Fibroblast of pulmonary artery (primary cell): ENCODE measurements at places on chromosomes 16 and 17.

DNA sequence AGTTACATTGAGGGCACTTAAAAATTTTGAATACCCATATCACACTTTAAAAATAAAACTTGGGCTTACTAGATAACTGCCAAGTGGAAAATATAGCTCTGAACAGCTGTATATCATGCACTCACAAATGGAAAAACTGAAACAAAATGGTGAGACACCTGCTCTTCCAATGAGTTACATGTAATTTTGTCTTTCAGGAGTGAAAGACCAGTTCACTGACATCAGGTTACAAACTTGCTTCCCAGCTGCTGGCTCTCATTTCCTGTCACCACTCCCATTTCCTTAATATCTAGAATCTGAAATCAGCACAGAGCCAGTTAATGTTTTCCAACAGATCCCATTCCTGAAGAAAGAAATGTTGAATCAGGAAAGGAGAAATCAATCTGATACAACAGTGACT lies 10.8 kb downstream of the CSNK2A2 start:
- DNase-seq, result peak; percentile 31

DNA sequence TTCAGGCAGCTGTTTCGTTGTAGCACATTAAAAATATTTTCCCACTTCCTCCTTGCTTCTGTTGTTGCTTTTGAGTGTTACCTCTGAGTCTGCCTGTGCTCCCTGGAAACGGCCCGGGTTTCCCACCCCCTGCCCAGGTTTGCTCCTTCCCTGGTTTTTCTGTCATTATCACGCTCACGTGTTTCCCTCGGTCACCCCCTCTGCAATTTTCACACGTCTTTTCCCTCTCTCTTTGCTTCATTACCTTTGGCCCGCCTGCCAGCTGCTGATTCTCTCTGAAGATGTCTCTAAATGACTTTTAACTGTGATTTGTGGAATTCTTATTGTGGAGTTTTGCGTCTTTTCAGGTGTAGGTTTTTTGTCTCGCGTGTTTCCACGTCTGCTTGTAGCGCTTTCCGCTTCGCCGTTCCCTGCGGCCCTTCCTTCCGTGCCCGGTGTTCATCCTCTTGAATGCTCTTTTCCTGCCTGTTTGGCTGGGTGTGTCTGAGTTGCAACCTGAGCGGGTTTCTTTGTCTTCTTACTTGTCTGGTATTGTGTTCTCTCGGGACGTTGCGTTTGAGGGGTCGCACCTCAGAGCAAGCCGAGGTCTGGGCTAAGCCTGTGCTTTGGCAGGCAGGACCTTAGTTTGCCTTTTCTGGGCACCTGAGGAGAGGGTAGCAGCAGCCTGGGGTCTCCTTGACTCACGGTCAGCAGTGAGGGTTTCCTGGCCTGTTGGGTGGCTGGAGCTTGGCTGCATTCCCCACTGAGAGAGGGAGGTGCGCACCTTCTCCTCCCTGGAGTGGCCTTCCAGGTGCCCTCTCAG lies 96.3 kb upstream of the ZNF750 start:
- DNase-seq, result no peak

DNA sequence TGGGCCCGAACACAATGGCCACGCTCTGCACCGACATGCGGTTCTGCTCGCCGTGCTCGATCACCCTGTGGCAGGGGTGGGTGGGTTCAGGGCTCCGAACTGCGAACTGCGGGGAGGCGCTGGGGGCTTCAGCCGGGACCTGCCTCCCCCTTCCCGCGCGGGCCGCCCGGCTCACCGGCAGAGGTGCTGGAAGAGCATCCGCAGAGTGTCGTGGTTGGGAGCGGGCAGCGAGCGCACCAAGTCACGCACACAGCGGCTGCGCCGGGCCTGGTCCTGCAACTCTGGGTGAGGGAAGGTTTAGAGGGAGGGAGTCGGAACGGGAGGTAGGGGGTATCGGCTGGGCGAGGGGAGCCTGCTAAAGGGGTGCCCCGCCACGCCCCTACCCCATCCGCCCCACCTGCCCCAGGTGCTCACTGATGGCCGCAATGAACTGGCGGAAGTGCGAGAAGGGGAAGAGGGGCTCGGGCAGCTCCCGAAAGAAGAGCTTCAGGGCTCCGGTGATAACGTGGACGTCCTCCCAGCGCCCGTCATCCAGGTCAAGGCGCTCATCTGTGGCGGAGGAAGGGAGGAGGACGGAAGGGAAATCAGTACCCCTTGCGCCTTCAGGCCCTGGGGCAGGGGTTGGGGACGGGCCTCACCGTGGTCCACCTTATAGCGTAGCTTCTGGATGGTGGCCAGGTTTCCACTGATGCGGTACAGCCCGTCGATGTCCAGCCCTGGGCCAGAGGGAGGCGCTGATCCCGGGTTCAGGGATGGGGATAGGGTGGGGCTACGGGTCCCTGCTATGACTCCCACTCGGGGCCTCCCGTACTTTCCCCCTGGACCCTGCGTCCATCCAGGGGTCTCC lies 36.9 kb downstream of the ARHGAP27 start:
- DNase-seq, result no peak

- no peak for DNase-seq
Observed at GRCh38 chr17:21500064-21500463, 123.9 kb downstream of the KCNJ12 start.

- DNase-seq, result no peak
Observed at GRCh38 chr17:28385037-28385400, 13.5 kb downstream of the SARM1 start.

- no peak for DNase-seq
Observed at GRCh38 chr17:58873926-58874325, 118.3 kb downstream of the PPM1E start.

DNA sequence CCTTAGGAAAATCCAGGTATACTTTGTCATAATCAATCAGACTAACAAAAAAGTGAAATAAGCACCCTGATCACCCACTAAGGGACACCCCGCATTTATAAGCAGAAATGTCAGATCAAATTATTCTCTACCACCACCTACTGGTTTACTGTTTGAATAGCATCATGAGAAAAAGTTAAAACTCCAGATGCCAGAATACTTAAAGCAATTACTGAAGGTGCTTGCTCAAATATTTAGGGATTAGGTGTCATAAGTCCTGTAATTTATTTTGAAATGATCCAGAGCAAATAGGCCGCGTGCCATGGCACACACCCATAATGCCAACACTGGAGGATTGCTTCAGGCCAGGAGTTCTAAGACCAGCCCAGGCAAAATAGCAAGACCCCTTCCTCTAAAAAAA lies 2.3 kb downstream of the TOP2A start:
- DNase-seq, result peak; percentile 70

DNA sequence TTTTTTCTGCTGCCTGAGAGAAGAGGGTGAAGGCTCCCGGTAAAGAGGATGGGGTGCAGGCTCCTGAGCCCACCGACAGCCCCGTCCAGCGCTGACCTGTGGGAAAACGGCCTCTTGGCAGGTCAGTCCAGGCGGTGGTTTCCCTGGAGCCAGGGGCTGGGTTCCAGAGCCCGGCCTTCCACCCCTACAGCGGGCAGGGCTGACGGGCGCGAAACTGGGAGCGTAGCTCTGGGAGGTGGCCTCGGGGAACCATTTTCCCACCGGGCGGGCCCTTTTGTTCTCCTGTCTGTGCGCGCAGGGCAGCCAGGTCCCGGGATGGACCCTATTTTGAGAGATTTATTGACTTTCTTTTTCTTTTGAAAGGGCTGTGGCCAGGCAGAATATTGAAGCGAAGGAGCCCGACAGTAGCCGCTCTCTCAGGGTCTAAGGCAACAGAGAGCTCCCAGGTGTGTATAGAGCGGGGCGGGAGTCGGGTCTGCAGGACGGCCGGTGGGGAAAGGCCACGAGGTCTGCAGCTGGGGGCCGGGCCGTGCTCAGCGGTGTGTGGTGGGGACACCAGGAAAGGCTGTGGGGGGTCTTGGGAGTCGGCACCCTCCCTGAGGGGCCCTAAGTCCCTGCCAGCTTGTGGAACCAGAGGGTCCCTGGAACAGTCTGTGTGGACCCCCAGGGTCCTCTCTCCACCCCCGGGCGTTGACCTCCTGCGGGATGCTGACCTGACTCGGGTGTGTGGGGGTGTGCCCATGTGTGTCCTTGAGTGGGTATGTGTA lies 32.3 kb downstream of the METRNL start:
- no peak for DNase-seq

DNA sequence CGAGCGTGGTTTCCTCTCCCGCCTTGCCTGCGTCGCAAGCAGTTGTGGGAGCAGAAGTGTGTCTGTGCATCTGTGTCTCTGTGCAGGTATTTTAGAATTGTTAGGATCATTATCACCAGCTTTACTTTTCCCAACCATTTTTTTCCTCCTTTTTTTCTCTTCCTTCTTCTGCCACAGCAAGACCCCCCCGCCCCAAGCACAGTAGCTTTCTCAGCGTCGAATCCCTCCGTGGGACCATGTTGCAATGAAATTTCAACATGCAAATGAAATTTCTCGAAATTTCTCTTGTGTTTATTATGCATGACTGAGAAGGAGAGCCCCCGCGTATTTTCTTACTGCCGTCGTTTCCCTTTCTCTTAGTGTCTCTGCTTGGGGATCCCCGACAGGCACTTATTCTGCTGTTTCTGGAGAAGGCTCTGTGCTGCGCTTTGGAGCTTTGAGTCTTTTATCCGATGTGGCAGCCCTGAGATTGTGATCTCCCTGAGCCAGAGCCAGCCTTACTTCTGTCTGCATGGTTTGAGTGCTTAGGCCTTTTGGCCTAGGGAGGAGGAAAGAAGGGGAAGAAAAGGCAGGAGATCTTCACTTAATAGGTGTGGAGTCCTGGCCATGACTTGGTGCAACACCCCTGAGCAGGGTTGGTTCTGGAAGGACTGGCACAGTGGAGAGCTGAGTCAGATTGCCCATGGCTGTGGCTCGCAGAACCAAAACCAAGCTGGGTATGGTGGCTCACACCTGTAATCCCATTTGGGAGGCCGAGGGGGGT lies 5.0 kb downstream of the ARMC7 start:
- DNase-seq, result no peak

DNA sequence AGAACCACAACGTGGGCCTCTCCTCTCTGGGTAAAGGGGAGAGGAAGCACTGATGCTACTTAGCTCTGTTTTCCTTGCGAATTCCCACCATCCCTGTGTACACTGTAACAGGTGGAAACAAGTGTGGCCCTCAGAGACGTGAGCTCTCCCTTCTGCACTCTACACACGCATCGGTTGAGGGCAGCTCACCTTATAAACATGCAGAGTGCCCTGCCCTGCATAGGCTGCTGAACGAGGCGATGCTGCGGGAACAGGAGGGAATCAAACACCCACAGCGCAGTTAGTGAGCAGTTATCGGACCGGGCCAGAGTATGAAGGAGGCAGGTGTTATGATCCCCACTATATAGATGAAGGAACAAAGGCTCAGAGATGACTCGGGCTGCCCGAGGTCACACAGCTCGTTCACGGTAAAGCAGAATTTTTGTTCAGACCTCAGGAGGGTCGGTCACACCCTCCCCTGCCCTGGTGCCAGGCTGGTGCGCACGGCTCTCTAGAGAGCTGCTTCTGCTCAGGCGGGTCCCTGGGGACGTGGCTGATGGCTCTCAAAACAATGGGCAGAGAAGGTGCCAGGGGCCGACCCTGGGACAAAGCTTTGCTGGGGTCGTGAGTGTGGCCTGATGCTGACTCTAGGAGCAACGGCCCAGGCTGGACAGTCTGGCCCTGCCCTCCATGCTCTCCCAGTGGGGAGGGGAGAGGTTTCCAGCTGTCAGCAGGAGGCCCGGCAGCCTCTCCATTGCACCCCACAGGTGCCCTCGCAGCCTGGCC lies 68.5 kb downstream of the RPH3AL start:
- no peak for DNase-seq

DNA sequence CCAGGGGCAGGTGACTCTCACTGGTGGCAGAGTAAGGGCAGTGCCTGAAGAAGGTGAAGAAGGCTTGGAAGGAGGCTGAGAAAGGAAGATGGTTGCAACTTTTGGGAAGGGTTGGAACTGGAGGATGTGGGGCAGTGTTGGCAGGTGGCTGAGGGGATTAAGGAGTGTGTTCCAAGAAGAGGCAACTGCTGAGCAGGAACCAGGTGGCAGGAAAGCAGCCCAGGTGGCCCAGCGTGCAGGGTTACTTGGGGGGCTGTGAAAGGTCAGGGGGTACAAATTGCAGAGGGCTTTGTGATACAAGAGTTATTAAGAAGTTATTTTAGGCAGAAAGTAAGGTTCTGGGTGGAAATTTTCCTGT lies 28.6 kb downstream of the WSCD1 start:
- DNase-seq, result no peak

- DNase-seq, result no peak
Observed at GRCh38 chr16:66374176-66374575, 7.7 kb downstream of the CDH5 start.

DNA sequence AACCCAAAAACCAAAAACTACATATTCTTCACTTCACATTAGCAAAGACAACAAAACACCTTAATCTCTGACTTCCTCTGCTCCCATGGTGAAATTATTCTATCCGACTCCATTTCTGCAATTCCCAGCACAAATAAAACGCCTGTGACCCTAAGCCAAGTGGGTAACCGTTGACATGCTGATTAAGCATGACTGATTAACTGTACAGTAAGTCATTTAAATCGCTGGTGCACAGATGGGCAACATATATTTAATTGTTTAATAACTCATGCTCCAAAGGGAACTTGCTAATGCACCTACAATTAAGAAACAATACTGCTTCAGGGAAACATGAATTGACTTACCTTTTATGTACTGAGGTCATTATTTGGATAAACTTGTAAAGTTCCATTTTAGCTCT lies 436.7 kb downstream of the KIF2B start:
- DNase-seq, result no peak

GRCh38 chr16:15885560-15886001 lies 2.8 kb downstream of the CEP20 start:
- DNase-seq, result peak; percentile 44

GRCh38 chr16:50178491-50178941 lies 25.4 kb downstream of the TENT4B start:
- no peak for DNase-seq

DNA sequence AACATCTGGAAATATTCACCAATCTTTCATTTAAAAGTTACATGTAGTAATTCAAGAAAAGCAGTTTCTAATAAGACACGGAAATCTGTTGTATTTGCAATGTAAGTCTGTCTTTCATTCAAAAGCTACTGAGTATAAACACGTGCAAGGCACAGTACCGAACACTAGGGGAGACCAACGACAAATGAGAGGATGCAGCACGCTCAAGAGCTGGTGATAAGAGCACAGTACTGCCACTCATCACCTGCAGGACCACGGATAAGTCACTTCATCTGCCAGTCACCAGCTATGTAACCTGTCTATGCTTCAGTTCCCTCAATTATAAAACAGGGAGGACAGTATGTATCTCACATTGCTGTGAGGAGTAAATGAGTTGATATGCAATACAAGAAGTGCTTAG lies 67.1 kb downstream of the CLEC18A start:
- DNase-seq, result peak; percentile 13

- no peak for DNase-seq
Observed at GRCh38 chr16:78838276-78838675, 738.8 kb downstream of the WWOX start.

DNA sequence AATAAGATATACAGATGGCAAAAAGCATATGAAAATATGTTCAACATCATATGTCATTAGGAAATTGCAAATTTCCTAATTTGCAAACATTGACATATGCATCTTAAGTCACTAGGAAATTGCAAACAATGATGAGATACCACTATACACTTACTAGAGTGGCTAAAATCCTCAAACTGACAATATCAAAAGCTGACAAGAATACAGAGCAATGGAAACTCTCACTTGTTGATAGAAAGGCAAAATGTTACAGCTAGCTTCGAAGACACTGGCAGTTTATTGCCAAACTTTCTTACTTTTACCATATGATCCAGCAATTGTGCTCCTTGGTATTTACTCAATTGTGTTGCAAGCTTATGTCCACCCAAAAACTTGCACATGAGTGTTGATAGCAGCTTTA lies 5.0 kb upstream of the IL4R start:
- no peak for DNase-seq

- no peak for DNase-seq
Observed at GRCh38 chr17:1727876-1728630, 3.5 kb downstream of the WDR81 start.

- no peak for DNase-seq
Observed at GRCh38 chr16:80733407-80733806, 71.0 kb downstream of the CDYL2 start.
